ENCODE measurements at places on chromosomes 3 and 15.
A peak's percentile ranks its signal among the peaks of the same experiment; 100 is the strongest.

GRCh38 chr3:111303760-111304159, 232.1 kb downstream of the NECTIN3 start:
- no peak for DNase-seq

GRCh38 chr15:34821831-34822230, 26.5 kb upstream of the ACTC1 start:
- DNase-seq = no peak

DNA sequence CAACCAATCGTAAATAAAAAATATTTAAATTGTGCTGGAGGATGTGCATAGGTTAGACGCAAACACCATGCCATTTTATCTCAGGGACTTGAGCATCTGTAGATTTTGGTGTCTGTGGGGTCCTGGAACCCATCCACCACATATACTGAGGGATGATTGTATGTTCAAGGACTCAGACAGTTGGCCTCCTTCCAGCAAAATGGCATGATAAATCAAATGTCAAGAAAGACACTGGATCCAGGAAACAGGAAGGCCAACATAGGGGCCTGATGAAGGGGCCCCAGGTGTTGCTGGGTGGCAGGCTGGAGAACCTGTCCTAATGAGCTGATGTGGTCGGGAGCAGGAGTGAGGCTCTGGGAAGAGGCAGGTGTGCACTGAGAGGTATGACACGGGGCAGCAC, 289.5 kb downstream of the GABRG3 start:
- DNase-seq = no peak

- peak; percentile 78 for DNase-seq
Observed at GRCh38 chr3:107240183-107241091, 136.8 kb upstream of the CCDC54 start.

GRCh38 chr15:45179221-45179985, 8.4 kb downstream of the SHF start:
- no peak for DNase-seq

DNA sequence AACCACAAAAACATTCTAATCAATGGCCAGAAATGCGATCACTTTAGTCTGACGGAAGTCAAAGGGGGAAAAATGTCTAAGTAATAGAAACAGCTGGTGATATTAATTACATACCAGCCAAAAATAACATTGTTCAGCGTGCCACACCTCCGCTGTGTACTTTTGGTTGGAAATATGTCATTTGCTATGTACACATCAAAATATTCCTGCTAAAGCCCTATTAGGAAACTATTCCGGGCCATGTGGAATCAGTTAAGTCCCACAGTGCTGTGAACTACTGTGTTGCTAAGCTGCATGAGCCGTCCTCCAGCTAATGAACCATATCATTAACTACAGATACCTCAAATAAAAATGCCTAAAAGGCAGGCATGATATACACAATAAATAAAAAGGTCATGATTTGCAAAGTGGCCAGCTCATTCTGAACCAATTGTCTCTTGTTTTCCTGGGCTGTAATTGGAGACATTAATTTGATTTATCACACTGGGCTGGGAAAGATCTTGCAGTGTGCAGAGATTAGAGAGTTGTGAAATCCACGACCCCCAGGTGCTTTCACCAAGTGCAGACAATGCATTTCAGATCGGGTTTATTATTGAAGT, 200.5 kb upstream of the LRTM1 start:
- no peak for DNase-seq

GRCh38 chr15:66039117-66039871, 170.0 kb downstream of the RAB11A start:
- DNase-seq = no peak

GRCh38 chr3:67048715-67049074, 50.6 kb downstream of the KBTBD8 start:
- no peak for DNase-seq

DNA sequence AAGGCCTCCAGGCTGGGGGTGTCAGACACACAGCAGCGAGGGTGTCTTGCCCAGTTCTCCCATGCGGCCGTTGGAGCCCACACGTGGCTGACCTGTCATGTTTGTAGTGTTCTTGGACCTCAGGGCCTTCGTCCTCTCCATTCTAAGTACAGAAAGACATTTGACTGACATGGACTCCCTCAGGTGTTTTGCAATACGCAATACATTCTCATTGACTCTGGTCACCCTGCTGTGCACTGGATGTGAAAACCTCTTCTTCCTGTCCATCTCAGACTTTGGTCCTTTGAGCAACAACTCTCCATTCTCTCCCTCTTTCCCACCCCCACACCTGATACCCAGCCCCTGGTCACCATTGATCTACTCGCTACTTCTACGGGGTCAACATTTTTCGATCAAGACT, 28.9 kb upstream of the ACAD9 start:
- no peak for DNase-seq

GRCh38 chr3:164458986-164459385, 619.3 kb downstream of the SI start:
- no peak for DNase-seq

- no peak for DNase-seq
Observed at GRCh38 chr15:98035577-98036010, 75.1 kb downstream of the ARRDC4 start.

GRCh38 chr3:122091602-122092295, 36.6 kb downstream of the CD86 start:
- no peak for DNase-seq

DNA sequence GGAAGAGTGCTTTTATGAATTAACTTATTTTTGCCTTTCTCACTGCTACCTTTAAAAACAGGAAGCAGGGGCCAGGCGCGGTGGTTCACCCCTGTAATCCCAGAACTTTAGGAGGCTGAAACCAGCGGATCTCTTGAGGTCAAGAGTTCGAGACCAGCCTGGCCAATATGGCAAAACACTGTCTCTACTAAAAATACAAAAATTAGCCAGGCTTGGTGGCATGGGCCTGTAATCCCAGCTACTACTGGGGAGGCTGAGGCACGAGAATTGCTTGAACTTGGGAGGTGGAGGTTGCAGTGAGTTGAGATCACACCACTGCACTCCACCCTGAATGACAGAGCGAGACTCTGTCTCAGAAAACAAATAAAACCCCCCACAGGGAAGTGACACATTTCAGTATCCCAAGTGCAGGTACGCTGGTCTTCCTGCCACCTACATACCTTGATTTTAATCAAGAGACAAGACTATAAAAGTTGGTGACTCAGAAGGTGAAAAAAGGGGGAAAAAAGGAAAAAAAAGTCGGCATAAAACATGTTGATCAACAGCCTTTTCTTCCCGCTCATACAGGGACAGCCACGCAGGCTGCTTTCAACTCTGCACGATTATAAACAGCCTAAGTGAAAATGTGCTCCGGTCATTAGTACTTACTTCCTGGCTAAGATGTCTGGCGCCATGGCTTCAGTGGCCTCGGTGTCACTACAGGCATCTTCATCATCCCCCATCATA, 18.8 kb downstream of the PPP1R2 start:
- no peak for DNase-seq

GRCh38 chr3:135158520-135158919, 363.5 kb downstream of the EPHB1 start:
- DNase-seq = no peak

DNA sequence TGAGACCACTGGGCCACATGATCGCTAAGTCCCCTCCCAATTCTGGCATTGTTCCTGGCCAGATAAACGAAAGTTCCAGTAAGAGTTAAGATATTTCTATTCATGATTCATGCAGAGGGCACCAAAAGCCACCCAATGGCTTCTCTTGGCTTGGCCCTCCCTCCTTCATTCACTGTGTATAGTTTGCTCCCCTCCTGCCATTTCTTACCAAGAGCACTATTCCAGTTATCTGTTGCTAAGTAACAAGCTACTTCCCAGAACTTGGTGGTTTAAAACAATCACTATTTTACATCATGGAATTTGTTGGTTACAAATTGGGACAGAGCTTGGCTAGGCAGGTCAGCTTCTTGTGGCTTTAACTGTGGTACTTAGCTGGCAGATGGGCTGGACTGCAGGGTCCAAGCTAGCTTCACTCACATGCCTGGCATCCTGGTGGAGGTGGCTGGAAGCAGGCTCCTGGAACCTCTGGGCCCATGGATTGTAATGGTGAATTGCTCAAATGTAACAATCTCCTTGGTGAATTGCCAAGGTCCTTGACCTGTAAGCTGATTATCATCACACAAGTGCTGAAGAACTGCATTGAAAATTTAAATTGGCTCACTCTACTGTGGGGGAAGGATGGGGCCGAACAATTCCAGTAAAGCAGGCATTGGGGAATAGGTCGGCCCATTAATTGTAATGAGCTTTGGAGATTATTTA, 16.6 kb downstream of the EAF1 start:
- DNase-seq = no peak

GRCh38 chr15:101006931-101007691, 88.0 kb downstream of the LRRK1 start:
- DNase-seq = peak; percentile 72

GRCh38 chr15:63045879-63046278, 3.3 kb downstream of the TPM1 start:
- no peak for DNase-seq

DNA sequence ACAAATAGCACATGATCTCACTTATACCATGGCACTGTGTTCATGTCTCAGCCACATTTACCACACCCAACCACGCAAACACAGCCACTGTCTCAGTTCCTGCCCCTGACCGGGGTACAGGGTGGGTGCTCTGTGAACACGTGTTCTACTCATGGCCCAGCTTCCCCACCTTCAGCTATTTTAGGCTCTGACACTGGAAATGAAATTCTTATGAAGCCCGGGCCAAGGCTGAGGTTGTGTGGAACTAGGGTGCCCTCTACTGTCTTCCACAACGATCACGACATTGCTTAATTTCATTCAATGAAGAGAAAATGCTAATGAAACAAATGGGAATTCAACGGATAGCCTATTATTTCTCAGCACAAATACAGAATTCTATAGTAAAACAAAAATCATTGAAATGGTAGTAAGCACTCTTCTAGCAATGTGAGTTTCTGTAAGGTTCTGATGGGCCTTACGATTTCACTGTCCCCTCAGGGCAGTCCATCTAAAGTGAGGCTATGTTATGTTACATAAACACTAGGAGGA, 2.1 kb upstream of the GABRA5 start:
- DNase-seq = peak; percentile 44

DNA sequence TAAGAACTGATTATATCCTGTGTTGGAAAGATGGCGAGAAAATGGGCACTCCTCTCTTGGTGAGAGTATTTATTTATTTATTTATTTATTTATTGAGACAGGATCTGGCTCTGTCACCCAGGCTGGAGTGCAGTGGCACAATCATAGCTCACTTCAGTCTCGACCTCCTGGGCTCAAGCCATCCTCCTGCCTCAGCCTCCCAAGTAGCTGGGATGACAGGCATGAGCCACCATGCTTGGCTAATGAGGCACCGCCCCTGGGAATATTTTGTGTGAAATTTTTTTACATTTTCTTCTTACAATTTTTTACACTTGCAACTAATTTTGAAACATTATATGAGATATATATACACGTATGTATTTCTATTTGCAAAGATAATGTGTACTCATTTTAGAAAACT, 150.5 kb upstream of the PRR20G start:
- DNase-seq = no peak

- DNase-seq = no peak
Observed at GRCh38 chr15:34436956-34437442, 609 bp downstream of the GOLGA8A start.

Measured in H54 (cell line).